A549 treated with ZK216348 at 1 μM for 4 hours (cell line): ENCODE measurements at places on chromosomes 13 and 19. TPM values are rescaled to one million over a fixed set of nuclear protein-coding genes. Genes with fewer than 3 reads are reported as not detected.

Gene TMEM86B
- 2.2 to 5.4 TPM (median 4.8 TPM) in 5 replicates for total RNA-seq

Gene COG3
- total RNA-seq, result 11.6 to 15.8 TPM (median 12.9 TPM) in 5 replicates

Gene EFNB2
- total RNA-seq, result 3.4 to 4.5 TPM (median 4.0 TPM) in 5 replicates

Gene CPB2
- 0.08 to 0.15 TPM in 2 of 5 replicates, not detected in the others for total RNA-seq

Gene OR2Z1
- total RNA-seq, result not detected in 5 replicates

Gene ZNF470
- 1.4 to 1.7 TPM (median 1.6 TPM) in 5 replicates for total RNA-seq

Gene SIGLEC9
- not detected in 5 replicates for total RNA-seq

Gene ATP8A2
- total RNA-seq, result not detected in 5 replicates

Gene SMAD9
- 0.06 to 0.19 TPM (median 0.12 TPM) in 4 of 5 replicates, not detected in the other for total RNA-seq

Gene CYP2A6
- total RNA-seq, result not detected in 5 replicates
